GM19239 (cell line): ENCODE measurements at places on chromosomes 4 and X.
A peak's percentile ranks its signal among the peaks of the same experiment; 100 is the strongest.

- no peak for DNase-seq
Measured at GRCh38 chrX:79094075-79094832, 50.2 kb upstream of the GPR174 start.

DNA sequence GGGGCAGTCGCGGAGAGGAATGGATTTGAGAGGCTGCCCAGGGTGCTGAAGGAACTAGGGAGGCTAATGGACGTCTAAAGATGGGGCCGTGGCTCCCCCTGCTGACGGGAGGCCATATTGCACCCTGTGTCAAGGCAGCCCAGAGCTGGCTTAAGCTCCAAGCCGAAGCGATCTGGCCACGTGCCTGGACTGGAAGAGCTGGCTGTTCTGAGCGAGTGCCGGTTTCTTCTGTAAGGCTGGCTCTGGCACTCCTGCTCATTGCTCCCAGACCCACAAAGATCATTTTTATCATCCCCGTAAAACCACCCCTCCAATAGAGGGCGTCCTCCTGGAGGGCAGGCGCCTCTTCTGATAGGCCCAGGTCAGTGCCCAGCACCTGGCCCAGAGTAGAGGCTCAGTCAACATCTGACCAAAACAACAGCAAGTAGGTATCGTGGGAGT lies 5.6 kb downstream of the PNCK start:
- peak; percentile 65 for DNase-seq

DNA sequence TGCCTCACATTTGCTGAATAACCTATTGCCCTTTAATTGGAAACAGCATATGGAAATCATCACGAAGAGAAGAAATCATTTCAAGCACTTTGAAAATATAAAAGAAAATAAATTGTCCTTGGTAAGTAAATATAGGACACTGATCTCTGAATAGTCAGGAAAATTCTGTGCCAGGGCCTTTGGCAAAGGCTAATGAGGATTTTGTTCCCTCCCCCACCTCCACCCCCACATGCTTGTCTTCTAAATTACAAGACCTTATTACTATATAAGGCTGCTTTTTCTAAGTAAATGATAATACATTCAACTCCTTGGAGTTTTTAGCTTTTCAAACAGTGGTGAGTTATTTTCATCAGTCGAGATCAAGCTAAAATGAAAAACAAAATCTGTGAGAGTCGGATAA lies 15.8 kb downstream of the SYNPO2 start:
- no peak for DNase-seq

DNA sequence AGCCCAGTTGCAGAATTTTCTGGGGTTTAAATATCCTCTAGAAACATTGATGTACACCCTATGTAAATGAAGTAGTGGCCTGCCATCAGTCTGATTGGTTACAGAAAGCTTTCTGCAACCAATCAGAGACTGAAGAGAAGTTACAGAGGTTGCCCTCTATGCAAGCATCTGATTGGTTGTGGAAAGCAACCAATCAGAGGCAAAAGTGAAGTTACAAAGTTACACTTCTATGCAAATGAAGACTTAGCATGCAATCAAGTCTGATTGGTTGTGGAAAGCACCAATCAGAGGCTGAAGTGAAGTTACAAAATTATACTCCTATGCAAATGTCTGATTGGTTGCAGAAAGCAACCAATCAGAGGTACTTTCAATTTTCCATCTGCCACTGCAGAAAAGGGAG lies 51.9 kb upstream of the USP9X start:
- DNase-seq, result no peak

GRCh38 chr4:117984366-117984680 lies 50.0 kb upstream of the NDST3 start:
- no peak for DNase-seq

- no peak for DNase-seq
Measured at GRCh38 chr4:54317690-54318089, 88.6 kb downstream of the PDGFRA start.

DNA sequence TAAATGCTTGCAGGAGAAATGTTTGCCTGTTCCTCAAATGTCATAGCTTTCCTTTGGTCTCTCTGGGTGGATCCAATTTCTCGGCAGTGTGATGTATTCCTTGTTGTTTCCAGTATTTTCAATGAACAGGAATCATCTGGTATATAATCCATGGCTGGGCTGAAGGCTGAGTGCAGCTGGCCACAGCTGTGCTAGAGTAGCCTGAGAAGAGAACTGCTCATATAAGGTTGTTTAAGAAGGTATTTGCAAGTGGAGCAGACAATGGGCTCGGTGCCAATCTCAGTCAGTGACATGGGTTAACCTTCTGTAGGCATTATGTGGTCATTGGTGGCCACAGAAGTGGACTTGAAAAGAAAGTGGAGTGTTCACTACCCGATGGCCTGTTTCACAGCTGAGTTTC lies 390.3 kb downstream of the SPRY1 start:
- no peak for DNase-seq

- no peak for DNase-seq
Measured at GRCh38 chr4:148986951-148987350, 544.7 kb upstream of the NR3C2 start.

- DNase-seq, result no peak
Measured at GRCh38 chr4:131093303-131093702, 1997.4 kb downstream of the C4orf33 start.

- DNase-seq, result no peak
Measured at GRCh38 chr4:140926672-140927071, 170.5 kb upstream of the TBC1D9 start.

- DNase-seq, result no peak
Measured at GRCh38 chr4:152807294-152807829, 27.6 kb downstream of the ARFIP1 start.

GRCh38 chrX:65879977-65880799 lies 159.7 kb downstream of the VSIG4 start:
- DNase-seq, result no peak

- no peak for DNase-seq
Measured at GRCh38 chr4:159279084-159279483, 176.2 kb downstream of the RAPGEF2 start.

GRCh38 chrX:3271834-3272186 lies 74.6 kb downstream of the MXRA5 start:
- DNase-seq, result no peak

- DNase-seq, result no peak
Measured at GRCh38 chr4:128813965-128814364, 4.5 kb downstream of the JADE1 start.

- no peak for DNase-seq
Measured at GRCh38 chrX:148610328-148610698, 109.9 kb downstream of the AFF2 start.

DNA sequence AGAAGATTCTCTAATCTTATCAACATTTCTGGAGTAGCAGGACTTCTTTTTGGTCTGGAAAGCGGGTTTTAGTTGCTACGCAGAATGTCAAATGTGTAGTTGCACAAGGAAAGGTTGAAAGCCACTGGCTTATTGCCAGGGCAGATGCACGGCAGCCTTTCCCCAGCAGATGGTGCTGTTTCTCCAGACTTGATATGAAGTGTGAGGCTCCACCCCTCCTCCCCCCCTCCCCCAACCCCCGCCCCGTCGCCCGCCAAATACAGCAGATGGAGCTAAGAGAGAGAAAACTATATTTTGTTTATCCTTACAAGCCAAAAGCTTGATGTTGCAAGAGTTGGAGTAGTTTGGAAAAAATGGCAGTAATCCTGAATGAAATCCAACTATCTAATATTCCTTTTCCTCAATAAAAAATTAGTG lies 32.0 kb downstream of the ENOPH1 start:
- DNase-seq, result peak; percentile 47

- DNase-seq, result no peak
Measured at GRCh38 chr4:185936650-185937376, 124.8 kb upstream of the SORBS2 start.

DNA sequence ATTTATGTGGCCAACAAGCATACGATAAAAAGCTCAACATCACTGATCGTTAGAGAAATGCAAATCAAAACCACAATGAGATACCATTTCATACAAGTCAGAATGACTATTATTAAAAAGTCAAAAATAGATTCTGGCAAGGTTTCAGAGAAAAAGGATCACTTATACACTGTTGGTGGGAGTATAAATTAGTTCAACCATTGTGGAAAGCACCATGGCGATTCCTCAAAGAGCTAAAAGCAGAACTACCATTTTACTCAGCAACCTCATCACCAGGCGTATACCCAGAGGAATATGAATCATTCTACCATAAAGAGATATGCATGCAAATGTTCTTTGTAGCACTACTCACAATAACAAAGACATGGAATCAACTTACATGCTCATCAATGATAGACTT lies 478.7 kb upstream of the GALNTL6 start:
- no peak for DNase-seq

- DNase-seq, result no peak
Measured at GRCh38 chr4:40311811-40312346, 23.3 kb upstream of the CHRNA9 start.

DNA sequence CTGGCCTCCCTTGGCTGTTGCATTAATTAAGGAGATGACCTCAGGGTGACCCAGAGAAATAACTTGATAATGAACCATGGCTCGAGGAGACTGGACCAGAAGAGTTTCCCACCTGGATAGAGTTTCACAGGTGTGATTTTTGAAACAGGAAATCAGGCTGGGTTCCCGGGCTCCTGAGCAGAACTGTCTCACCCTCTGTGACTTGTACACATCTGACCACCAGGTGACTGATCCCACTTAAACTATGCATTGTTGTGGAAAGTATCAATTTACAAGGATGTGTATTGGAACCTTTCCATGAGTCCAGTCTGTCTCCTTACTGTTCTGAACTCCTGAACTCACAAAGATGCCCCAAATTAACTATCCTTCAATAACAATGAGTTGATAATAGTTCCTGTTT lies 220.3 kb downstream of the PTTG2 start:
- no peak for DNase-seq

DNA sequence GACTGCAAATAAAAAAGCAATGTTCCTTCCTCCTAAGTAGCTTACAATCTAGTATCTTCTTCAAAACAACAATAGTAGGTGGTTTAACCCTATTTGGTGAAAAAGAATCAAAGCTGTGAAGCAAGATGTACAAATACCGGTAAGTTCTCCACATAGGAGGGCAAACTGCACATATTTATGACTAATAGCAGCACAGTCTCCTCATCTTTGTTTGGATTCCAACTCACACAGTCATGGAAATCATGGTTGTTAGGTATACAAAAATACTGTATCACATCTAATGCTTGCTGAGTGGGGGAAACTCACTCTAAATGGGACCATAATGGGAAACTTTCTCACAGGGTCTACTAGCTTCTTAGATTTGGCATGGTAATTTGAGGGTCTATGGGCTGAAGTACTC lies 597.2 kb downstream of the INPP4B start:
- no peak for DNase-seq

DNA sequence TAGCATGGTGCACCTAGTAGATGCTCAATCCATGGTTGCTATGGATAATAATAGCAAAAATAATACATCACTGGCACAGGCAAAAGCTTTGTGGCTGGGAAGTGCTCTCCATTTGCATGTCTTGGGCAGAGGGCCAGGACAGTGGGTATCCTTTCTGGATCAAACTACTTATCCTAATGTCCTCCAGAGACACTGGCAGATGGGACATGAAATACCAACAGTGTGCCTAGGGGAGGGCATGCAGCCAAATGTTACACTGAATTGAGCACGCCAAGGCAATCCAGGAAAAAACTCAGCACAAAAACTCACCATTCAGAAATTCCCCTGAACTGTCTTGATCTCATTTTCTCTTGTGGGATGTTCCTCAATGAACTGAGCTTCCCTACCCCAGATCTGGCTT lies 98.6 kb upstream of the SCML1 start:
- no peak for DNase-seq

DNA sequence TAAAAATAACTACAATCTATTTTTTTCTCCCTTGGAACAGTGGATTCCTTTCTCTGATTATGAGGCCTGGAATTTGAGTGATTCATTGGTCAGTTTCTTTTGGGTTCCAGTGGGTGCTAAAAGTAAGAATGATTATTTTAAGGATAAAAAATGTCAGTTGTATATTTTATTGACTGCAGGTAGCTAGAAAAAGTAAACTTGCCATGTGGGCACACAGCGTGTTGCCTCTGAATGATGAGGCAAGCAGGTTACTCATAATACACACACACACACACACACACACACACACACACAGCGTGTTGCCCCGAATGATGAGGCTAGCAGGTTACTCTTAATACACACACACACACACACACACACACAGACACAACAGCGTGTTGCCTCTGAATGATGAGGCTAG lies 13.8 kb downstream of the GALNT7 start:
- DNase-seq, result no peak

DNA sequence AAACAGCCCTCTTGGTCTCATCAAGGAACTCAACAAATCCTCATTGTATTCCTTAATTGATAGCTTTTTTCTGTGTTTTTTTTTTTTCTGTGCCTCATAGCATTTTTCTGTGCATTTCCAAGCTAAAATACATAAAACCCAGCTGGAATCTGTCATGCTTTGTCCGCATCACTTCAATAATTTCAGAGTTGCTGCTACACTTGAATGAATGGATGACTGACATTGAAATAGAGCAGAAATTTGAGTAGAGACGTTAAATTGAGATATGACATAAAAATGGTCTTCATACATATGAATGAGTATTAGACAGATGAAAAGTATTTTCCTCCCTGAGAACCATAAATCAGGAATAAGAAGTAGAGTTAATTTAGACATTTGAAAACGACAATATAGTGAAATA lies 593.2 kb downstream of the TMA16 start:
- DNase-seq, result no peak

- no peak for DNase-seq
Measured at GRCh38 chr4:32574803-32575202, 1854.6 kb downstream of the PCDH7 start.

DNA sequence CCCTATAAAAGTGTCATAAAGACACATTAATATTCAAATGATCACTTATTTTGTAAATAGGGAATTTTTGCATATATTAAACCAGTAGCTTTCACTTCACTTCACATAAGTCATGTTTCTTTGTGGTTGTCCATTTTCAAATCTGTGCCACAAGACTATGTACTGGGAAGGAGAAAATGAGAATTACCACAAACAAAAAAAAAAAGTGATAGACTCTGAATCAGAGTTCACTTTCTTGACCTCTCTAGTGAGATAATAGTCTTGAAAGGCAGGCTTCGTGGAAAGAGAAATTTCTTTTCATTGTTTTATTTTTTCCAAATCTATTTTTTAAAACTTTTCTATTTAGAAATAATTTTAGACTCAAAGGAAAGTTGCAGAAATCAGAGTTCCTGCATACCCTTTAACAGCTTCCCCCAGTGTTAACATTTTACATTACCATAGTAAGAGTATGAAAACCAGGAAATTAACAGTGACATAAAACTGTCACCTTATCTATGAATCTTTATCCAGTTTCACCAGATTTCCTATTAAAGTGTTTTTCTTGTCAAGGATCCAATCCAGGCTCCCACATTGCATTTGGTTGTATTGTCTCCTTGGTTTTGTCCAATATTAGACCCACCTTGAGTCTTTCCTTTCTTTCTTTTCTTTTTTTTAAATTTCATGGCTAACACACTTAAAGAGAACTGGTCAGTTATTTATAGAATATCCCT lies 215.4 kb upstream of the PGRMC2 start:
- DNase-seq, result no peak
